ENCODE measurements at places on chromosomes 11 and 22. TPM values are rescaled to one million over a fixed set of nuclear protein-coding genes. Genes with fewer than 3 reads are reported as not detected.

The FAM118A gene
- 38.6 TPM for total RNA-seq

GRCh38 chr11:83241291-83241946, 44.7 kb downstream of the CCDC90B start:
- no peak overlapping the region for H3K27ac ChIP-seq
- DNase-seq, result no peak
- no peaks in the 10 kb centered on the region for H3K27me3 ChIP-seq
- H3K4me1 ChIP-seq, result no peaks in the 10 kb centered on the region
- H3K4me3 ChIP-seq, result no peak overlapping the region

The DEUP1 gene
- not detected for total RNA-seq

The GLYATL1 gene
- not detected for total RNA-seq

The SLC43A3 gene
- total RNA-seq, result 181 TPM

- peaks cover 42% of the 10 kb centered on the region for H3K4me1 ChIP-seq
- DNase-seq, result no peak
- no peak overlapping the region for H3K27ac ChIP-seq
- peaks cover 57% of the 10 kb centered on the region for H3K27me3 ChIP-seq
- no peak overlapping the region for H3K4me3 ChIP-seq
Observed at GRCh38 chr11:120346233-120346632, 10.0 kb downstream of the ARHGEF12 start.

GRCh38 chr11:2564008-2564530, 119.3 kb downstream of the KCNQ1 start:
- H3K27ac ChIP-seq, result no peak overlapping the region
- no peak overlapping the region for H3K4me3 ChIP-seq
- no peaks in the 10 kb centered on the region for H3K36me3 ChIP-seq
- H3K4me1 ChIP-seq, result no peaks in the 10 kb centered on the region
- no peak for DNase-seq

The PARVA gene
- total RNA-seq, result not detected

GRCh38 chr22:30742291-30743256, 47.9 kb downstream of the OSBP2 start:
- DNase-seq, result no peak
- peaks cover 81% of the 10 kb centered on the region for H3K4me1 ChIP-seq
- peak overlapping the region; percentile 96 for H3K27ac ChIP-seq
- no peaks in the 10 kb centered on the region for H3K27me3 ChIP-seq
- H3K36me3 ChIP-seq, result peaks cover 2% of the 10 kb centered on the region

- no peak overlapping the region for H3K4me3 ChIP-seq
- no peaks in the 10 kb centered on the region for H3K27me3 ChIP-seq
- H3K4me1 ChIP-seq, result peaks cover 24% of the 10 kb centered on the region
Observed at GRCh38 chr11:95641495-95641894, 148.1 kb downstream of the FAM76B start.

DNA sequence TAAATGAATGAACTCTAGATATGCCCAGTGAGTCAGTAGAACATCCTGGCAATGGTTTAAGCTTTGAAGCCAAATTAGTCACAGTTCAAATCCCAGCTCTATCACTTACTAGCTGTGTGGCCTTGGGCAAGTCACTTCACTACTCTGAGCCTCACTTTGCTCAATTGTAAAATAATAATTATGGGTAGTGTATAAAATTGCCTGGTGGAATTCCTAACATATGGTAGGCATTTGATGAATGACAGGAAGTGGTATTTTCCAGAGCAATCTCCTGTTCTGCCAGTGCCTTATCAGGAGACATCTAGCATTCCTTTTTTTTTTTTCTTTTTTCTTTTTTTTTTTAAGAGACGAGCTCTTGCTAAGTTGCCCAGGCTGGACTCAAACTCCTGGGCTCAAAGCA, 13.0 kb downstream of the SCN4B start:
- no peak overlapping the region for H3K4me3 ChIP-seq
- DNase-seq, result no peak
- no peak overlapping the region for H3K27ac ChIP-seq
- H3K4me1 ChIP-seq, result peaks cover 12% of the 10 kb centered on the region
- H3K27me3 ChIP-seq, result peaks cover 27% of the 10 kb centered on the region

The OR51B2 gene
- total RNA-seq, result not detected

The XKR3 gene
- not detected for total RNA-seq

The SLC22A8 gene
- total RNA-seq, result not detected

DNA sequence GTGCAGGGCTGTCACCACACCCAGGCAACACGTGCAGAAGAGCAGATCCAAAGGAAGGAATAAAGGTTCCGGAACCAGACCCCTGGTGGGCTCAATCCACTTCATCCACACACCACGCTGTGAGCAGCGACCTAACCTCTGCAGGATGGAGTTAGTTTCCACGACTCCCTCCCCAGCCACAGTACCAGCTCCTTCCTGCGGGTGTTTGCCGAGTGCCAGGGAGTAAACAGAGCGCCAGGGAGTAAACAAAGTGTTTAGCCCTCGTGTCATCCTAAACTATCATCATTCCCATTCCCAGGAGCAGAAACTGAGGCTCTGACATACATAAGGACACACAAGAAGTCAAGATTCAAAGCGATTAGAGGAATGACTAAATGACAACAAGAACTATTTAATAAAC, 261.3 kb downstream of the MN1 start:
- no peaks in the 10 kb centered on the region for H3K36me3 ChIP-seq
- no peak overlapping the region for H3K27ac ChIP-seq
- no peaks in the 10 kb centered on the region for H3K4me1 ChIP-seq
- H3K27me3 ChIP-seq, result no peaks in the 10 kb centered on the region

The TMEM191B gene
- not detected for total RNA-seq

DNA sequence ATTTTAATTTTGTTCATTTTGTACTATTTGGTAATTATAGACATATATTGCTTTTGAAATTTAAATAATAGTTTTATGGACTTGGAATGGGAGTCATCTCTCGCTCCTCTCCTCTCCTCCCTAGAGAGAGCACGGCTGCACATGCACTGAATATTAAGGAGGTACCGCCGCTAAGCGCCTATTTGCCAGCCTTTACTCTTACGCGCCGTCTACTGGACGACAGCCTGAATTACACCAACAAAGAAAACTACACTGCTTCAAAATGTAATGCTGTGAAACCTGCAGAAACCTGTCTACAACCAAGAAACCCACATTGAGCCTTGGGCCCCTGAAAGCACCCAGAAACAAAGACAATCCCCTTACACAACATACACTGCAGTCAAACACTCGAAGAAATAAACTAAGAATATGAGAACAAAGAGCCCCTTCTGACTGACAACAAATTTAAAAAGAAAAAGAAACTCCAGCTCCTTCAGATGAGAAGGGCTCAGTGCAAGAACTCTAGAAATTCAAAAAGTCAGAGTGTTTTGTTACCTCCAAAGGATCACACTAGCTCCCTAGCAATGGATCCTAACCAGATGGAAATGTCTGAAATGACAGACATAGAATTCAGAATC, 737.2 kb downstream of the LRRC4C start:
- H3K27me3 ChIP-seq, result no peaks in the 10 kb centered on the region
- no peak overlapping the region for H3K4me3 ChIP-seq
- H3K36me3 ChIP-seq, result no peaks in the 10 kb centered on the region
- no peaks in the 10 kb centered on the region for H3K4me1 ChIP-seq

DNA sequence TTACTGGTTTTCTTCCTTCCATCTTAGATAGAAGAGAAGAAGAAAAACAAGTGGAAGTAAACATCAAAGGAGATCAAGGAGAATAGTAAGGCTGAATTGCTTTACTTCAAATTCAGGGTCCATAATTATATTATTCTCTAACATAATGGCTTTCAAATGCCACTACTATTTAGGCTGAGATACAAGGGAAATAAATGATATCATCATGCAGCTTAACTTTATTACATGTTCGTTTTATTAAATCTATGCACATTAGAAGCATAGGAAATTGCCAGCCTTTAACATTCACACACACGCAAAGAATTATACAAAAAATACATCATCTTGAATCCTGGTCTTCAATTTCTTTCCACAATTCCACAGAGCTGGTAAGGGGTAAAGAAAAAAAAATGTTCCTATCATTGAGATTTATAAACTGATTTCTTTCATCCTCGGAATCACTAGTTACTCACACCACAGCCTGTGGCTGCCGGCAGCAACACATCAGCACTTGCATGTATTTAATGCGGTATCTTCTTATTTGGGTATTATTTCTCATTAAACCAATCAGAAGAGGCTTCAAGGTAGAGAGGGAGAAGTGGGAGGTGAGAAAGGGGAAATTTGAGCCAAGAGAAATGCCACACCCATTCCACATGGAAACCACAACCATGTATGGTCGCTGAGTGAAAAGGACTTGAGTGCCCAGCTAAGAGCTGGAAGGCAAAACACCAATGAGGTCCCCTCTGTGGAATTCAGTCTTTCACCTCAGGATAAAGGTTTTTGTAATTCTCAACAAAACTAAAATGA, 26.3 kb downstream of the SYTL2 start:
- H3K27me3 ChIP-seq, result no peaks in the 10 kb centered on the region
- DNase-seq, result no peak
- H3K4me3 ChIP-seq, result no peak overlapping the region
- H3K4me1 ChIP-seq, result peaks cover 83% of the 10 kb centered on the region
- peaks cover 52% of the 10 kb centered on the region for H3K36me3 ChIP-seq

- no peak for DNase-seq
- no peaks in the 10 kb centered on the region for H3K36me3 ChIP-seq
- peaks cover 41% of the 10 kb centered on the region for H3K27me3 ChIP-seq
- H3K4me3 ChIP-seq, result no peak overlapping the region
Observed at GRCh38 chr11:119368121-119369034, 13.1 kb downstream of the USP2 start.

DNA sequence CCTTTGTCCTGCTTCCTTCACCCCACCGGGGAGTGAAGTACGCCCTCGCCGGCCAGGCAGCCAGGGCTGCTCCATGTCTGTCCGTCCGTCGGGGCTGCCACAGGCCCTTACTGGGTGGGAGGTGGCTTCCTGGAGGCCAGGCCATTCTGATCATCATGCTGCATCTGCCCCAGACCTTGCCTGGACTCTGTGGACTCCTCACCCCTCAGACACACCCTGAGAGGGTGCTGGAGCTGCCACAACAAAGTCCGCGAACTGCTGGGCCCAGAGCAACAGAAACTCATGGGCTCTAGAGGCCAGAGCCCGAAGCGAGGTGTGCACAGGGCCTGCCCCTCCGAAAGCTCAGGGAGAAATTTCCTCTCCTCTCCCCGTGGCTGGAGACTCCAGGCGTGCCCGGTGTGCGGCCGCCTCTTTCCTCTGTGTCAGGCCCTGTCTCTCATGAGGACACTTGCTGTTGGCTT, 124.2 kb downstream of the KCNQ1OT1 start:
- no peaks in the 10 kb centered on the region for H3K4me1 ChIP-seq
- no peaks in the 10 kb centered on the region for H3K36me3 ChIP-seq
- DNase-seq, result no peak
- no peak overlapping the region for H3K4me3 ChIP-seq

The RIMBP3C gene
- total RNA-seq, result 0.34 TPM

DNA sequence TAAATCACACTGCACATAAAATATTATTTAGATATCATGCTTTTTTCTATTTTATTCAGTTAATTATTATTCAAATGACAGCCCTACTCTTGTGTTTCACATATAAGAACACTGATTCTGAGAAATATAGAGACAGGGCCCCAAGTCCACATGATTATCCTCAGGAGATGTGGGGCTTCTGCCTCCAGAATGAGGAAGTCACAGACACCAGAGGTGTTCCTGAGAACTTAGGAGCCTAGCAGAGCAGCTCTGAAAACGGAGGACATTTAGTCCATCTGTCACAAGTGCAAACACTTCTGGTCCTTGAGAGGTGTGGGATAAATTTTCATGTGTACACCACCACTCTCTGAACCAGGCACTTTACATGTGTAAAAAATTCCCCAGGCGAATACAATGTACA, 26.2 kb downstream of the TRIM66 start:
- H3K4me1 ChIP-seq, result peaks cover 10% of the 10 kb centered on the region
- H3K4me3 ChIP-seq, result no peak overlapping the region
- no peak for DNase-seq
- no peak overlapping the region for H3K27ac ChIP-seq
- H3K36me3 ChIP-seq, result peaks cover 8% of the 10 kb centered on the region

GRCh38 chr22:19066531-19067271, 55.5 kb downstream of the DGCR2 start:
- H3K27me3 ChIP-seq, result no peaks in the 10 kb centered on the region
- DNase-seq, result no peak
- no peaks in the 10 kb centered on the region for H3K4me1 ChIP-seq
- peaks cover 19% of the 10 kb centered on the region for H3K36me3 ChIP-seq
- H3K4me3 ChIP-seq, result no peak overlapping the region

- no peak for DNase-seq
- H3K27ac ChIP-seq, result no peak overlapping the region
- peaks cover 35% of the 10 kb centered on the region for H3K36me3 ChIP-seq
- no peak overlapping the region for H3K4me3 ChIP-seq
- H3K4me1 ChIP-seq, result no peaks in the 10 kb centered on the region
- H3K27me3 ChIP-seq, result no peaks in the 10 kb centered on the region
Observed at GRCh38 chr11:46659908-46660307, 40.5 kb downstream of the ARHGAP1 start.

DNA sequence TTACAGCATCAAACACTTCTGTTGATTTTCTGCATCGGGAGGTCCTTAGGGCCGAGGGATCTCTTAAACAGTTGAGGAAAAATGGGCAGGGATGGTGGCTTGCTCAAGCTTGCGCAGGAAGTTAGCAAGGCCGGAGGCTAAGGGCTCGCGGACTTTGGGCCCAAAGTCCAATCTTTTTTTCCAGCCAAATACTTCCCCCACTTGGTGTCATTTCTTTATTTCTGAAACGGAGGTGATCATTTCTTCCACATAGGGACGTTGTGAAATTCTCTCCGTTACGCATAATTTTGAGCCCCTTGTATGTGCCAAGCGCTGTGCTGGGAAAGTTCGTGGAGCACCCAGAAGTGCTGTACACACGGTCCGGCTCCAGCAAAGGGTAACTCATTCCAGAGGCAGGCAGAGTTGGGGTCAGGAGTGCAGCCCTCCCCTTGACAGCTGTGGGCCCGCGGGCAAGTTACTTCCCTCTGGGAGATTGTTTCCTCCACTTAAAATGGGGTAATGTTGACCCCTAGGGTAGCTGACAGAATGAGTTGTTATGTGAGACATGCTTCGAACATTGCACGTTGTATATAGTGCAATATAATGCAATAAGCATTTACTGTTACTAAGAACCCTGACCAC, 809 bp downstream of the MIEF1 start:
- peaks cover 30% of the 10 kb centered on the region for H3K36me3 ChIP-seq
- peak overlapping the region; percentile 99 for H3K4me3 ChIP-seq
- peaks cover 34% of the 10 kb centered on the region for H3K4me1 ChIP-seq
- H3K27ac ChIP-seq, result peak overlapping the region; percentile 63
- peaks cover 5% of the 10 kb centered on the region for H3K27me3 ChIP-seq

- DNase-seq, result no peak
- no peaks in the 10 kb centered on the region for H3K27me3 ChIP-seq
- peaks cover 72% of the 10 kb centered on the region for H3K36me3 ChIP-seq
- peaks cover 57% of the 10 kb centered on the region for H3K4me1 ChIP-seq
- H3K27ac ChIP-seq, result peak overlapping the region; percentile 80
Observed at GRCh38 chr22:20095521-20095920, 15.5 kb downstream of the DGCR8 start.

- no peak overlapping the region for H3K4me3 ChIP-seq
- no peaks in the 10 kb centered on the region for H3K36me3 ChIP-seq
- no peak for DNase-seq
- H3K27ac ChIP-seq, result no peak overlapping the region
- no peaks in the 10 kb centered on the region for H3K27me3 ChIP-seq
Observed at GRCh38 chr11:100789500-100789899, 102.4 kb downstream of the ARHGAP42 start.

Data from activated T-helper 1 cell treated with anti-CD3 and anti-CD28 coated beads, Interleukin-12 subunit alpha, Interleukin-12 subunit beta, Interleukin-2, Interleukin-4 antibody, amounts not matched to agents 30 ng/mL and 10 ng/mL and 1 ng/mL, durations not matched to agents 14 hours and 24 hours and 36 hours (primary cell).